ENCODE measurements at places on chromosomes 4 and X.

DNA sequence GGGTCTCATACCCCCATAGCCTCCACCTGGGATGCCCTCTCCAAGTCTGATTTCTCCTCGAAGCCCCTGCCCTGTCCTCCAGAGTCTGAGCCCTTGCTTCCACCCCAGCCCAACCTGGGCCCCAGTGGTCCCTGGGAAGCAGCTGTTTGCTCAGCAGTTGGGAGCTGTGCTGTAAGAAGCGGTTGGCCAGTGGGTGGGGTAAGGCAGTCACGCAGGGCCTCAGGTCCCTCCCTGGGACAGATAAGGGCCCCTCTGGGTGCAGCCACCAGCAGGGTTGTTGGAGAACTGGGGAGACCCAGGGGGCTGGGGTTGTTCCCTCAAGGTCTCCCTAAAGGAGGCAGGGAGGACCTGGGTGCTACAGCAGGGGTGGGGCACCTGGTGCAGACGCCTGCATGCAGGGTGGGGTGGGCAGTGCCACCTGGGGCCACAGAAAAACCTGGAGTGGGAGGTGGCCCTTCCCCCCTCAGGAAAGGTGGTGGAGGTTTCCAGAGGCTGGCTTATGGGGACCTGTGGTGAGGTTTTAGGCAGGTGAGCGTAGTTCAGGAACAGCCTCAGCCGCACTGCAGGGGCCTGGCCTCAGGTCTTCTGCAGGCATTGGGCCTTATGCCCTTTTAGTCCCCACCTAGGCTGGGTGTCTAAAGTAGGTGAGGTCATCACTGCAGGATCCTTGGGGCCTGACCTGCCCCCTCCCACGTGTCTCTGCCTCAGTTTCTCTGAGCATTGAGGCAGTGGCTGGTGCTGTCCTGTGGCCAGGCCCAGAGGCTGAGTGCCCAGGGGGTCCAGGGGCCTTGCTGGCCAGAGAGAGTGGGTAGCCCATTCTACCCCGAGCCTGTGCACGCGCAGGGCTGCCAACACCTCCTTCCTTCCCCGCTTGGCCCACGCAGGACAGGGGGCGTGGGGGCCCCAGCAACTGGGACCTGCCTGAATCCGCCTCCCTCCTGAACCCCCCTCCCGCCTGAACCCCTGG is 3.1 kb upstream of the SLC26A1 start:
- no peak for DNase-seq

- DNase-seq: no peak
Measured at GRCh38 chr4:100581337-100581736, 63.5 kb upstream of the EMCN start.

DNA sequence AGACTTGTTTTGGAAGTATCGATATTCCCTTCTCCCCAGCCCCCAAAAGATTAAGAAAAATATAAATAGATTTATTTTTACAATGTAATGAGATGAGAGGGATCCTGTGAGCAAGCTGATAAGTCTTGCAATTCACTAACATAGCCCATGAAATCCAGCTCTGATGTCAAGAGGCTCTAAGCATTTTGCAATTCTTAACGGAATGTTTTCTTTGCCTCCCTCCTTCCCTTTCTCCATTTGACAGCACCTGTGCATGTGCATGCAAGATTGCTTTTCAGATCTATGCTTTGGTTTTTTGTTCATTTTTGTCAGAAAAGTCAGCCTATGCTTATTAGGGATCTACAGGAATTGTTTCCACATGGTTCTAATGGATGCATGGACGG is 169.9 kb downstream of the SLIT2 start:
- no peak for DNase-seq

GRCh38 chr4:78200949-78201348 is 143.8 kb downstream of the FRAS1 start:
- DNase-seq: no peak

DNA sequence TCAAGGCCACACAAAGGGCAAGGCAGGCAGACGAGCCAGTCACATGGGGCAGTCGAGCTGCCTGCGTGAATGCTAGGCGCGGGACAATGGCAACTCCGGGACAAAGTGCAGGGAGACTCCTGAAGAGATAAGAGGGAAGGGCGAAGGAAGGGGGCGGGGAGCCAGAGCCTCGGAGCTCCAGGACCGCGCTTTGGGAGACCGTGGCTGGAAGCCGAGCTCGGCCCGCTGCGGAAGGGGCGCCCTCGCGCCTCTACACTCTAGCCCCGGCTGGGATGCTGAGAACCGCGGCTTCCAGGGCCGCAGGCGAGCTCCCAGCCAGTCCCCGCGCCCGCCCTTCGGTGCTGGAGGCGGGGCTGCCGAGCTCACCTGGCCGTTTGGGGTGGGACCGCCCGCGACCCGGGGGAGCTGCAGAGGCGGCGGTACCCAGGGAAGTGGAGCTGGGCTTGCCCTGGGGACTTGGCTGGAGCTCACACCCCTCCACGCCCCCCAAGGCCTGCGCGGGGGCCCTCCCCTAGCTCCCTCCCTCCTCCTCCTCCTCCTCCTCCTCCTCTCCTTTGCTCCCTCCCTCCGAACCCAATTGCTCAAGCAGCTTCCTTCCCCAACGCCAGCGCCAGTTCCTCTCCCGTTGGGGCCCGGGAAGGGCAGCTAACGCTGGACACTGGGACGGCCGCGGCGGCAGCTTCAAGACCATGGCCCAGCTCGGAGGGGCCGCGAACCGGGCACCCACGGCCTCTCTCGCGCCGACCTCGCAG is at the start of gene SOWAHD:
Gene SOWAHD, plus strand, starts transcription at position 610 of the 752 bp plus-strand sequence. Its CDS starts 80 bp downstream, at position 690.
- DNase-seq: no peak

DNA sequence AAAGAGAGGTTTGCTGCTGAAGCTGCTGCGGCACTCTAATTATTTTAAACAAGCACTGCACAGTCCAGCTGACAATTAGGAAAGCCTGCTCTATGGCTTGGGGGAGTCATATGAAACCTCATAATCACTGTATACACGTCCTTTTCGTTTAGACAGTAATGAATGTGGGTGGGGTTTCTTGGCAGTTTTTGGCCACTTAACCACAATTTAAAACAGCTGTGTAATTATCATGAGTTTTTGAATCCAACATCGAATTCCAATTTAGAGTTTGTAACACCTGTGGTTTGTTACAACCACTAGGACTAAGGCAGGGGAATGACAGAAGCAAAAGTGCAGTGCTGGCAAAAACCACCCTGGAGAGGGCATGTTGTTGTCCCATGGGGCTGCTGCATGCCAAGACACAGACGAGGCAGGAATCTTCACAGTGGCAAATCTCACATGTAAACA is 99.5 kb downstream of the CXXC4 start:
- DNase-seq: no peak

DNA sequence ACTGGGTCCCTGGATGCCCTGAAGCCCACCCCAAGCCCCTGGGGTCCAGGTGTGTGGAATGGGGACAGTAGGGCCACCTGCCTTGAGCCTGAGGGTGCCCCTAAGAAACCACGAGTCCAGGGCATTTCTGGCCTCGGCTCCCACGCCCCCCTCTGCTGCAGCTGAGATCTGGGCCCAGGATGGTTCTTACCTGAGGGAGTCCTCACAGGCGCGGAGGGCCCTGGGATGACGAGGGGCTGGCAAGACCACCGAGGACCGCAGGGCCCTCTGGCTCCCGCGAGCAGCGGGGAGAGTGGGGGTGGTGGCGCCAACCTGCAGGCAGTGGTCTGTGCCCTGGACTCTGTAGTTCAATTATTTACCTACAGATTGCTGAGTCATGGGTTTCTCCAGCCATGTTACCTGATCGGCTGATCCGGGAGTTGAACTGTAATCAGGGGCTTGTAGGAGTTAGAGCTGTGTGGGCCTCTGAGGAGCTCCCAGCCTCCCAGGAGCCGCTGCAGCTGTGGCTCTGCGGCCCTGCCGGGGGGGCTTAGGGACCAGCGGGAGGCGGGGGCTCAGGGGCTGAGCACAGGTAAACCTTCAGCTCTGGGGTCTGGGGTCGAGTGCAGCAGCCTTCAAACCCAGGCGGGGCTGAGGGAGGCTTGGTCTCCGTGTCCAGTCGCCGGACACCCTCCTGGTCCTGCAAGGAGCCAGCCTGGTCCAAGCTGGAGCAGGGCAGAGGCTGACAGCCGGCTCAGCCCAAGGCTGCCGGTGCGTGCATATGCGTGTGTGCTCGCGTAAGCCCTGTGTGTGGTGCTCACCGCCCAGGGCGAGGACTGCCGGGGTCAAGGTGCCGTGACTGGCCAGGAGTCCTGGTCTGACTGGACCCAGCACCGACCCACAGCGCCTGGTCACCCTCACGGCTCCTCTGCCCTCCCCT is at the start of gene SLC26A1:
Gene SLC26A1, minus strand, starts transcription at position 294 of the 919 bp plus-strand sequence. CDS start 1,701 bp downstream, outside the sequence.
- no peak for DNase-seq

DNA sequence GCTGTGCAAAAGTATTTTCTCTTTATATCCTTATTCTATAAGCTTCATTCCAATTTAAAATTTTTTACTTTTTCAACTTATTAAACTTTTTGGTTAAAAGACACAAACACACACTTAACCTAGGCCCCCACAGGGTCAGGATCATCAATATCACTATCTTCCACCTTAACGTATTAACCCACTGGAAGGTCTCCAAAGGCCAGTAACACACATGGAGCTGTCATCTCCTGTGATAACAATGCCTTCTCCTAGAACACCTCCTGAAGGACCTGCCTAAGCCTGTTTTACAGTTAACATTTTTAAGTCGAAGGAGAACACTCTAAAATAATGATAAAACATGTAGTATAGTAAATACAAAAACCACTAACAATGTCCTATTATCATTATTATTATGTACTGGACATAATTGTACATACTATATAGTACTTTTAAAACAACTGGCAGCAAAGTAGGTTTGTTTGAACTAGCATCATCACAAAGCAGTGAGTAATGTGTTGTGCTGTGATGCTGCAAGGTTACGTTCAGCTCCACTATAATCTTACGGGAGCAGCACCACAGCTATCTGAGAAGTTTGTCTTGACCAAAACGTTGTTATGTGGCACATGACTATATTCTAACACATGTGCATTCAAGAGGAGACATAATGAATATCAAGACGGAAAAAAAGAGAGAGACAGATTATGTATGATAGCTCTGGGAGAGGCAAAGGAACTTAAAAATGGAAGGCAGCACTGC is 33.7 kb downstream of the DHX15 start:
- DNase-seq: no peak

Data from GM19239 (cell line).